ENCODE measurements at places on chromosomes 5 and 9. TPM values are rescaled to one million over a fixed set of nuclear protein-coding genes. Genes with fewer than 3 reads are reported as not detected.

The CER1 gene
- not detected for total RNA-seq

The FBP1 gene
- not detected for total RNA-seq

The SURF4 gene
- total RNA-seq, result 295 TPM

The NR4A3 gene
- total RNA-seq, result 5.6 TPM

The SOHLH1 gene
- not detected for total RNA-seq

All from fibroblast of lung (primary cell).